NCI-H69 (cell line): ENCODE measurements at places on chromosomes 2 and 18.

- no peak for DNase-seq
Measured at GRCh38 chr2:49186050-49186648, 31.8 kb upstream of the FSHR start.

DNA sequence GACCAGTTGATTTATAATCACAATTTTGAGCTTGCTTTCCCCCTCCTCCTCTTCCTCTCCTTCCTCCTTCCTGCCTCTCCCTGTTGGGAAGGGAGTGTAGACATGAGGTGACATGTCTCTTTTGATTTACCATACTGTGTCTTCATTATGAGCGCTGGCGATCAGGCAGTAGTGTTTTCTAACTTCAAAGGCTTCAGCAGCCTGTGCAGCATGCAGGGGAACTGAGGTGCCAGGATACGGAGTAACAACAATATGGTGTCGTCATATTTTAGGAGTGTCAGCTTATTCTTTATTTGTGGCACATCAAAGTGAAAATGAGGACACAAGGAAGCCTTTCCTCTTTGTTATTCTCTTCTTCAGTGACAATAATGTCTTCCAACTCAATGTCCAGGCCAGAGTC, 864.2 kb downstream of the SLC4A3 start:
- peak; percentile 5 for DNase-seq

DNA sequence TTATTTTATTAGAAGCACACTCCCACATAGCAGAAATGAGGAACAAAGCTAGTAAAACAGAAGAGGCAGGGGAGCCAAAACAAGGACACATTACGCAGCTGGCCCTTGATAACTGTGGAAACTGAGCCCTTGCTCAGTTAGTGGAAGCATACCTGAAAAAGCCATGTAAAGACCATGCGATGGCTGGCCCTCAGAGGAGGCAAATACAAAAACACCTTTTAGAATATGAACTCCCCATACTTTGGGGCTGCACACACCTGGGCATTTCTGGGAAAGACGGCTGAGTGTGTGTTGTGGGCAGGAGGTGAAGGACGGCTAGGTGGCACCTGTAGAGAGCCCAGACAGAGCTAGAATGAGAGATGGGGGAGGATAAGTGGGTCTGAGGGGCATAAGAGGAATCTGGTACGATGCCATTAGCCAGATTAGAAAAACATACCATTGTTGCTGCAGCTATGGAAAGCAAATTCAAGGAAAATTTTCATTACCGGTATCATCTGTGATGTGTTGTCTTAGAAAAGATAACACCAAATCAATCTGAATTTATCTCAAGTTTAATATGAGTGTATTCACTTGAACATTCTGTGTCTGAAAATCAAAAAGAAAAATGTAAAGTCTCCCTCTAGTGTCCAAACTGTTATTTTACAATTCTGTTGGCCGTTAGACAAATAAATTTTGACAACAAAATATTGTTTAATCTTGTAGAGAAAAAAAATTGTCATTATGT, 45.2 kb upstream of the SULT1C3 start:
- DNase-seq: no peak

- peak; percentile 13 for DNase-seq
Measured at GRCh38 chr2:177262092-177262491, 2.4 kb downstream of the NFE2L2 start.

DNA sequence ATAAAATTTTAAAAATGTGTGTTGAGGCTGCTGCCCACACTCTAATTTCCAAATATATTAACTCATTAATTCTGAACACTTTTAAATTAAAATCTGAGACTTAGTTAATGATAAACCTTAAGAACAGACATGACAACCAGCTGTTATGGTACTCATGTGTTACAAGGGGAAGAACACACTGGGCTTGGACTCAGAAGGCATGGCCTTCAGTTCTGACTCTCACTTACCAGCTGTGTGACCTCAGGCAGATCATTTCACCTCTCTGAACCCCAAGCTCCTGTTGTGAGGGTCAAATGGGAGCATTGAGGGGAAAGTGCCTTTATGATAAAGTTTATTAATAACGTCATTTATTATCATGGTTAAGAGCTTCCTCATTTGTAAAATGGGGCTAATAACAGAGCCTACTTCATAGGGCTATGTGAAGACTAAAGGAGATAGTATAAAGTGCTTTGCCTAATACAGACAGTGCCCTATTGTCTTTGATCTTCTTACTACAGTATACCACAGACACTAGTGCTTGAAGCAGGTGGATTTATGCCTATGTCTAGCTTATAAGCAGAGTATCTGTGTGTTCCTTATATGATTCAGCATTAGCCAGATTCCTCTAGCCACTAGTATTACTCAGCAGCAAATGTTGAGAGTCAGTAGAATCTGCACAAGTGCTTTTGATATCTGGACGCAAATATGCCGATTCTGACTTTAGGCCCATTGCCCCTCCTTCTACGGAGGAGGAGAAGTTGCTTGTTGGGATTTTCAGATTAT, 99.6 kb downstream of the SGPP2 start:
- DNase-seq: no peak

DNA sequence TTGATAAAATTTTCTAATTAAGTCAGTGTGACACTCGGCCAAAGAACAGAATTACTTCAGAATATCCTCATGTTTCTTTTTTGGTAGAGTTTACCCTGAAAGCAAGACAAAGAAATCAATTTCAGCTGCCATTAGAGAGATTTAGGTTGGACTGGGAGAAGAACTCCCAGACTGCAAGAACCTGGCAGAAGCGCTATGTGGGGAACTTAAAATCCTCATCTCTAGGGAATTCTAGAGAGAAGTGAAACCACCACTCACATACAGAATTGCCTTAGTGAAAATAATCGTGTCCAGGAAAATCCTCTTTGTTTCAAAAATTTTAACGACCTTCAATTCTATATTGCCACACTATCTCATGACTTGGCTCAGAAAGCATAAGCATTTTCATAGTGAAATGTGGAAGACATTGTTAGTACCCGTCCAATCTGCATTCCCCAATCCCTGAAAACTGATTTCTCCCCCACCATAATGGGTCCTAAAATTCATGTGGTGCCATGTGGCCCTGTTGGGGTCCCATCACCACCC, 297.3 kb upstream of the MEIS1 start:
- DNase-seq: no peak

GRCh38 chr2:72138921-72139381, 8.7 kb downstream of the CYP26B1 start:
- no peak for DNase-seq

GRCh38 chr2:46722142-46722541, 193.5 kb downstream of the MCFD2 start:
- DNase-seq: peak; percentile 15

GRCh38 chr2:130755256-130756052, at the start of gene AMER3:
TSS of gene AMER3 (plus strand) at chr2:130755540. CDS start at chr2:130762073, 6,533 bp downstream.
- DNase-seq: peak; percentile 72

GRCh38 chr2:103402944-103403343, 641.1 kb downstream of the TMEM182 start:
- DNase-seq: no peak

DNA sequence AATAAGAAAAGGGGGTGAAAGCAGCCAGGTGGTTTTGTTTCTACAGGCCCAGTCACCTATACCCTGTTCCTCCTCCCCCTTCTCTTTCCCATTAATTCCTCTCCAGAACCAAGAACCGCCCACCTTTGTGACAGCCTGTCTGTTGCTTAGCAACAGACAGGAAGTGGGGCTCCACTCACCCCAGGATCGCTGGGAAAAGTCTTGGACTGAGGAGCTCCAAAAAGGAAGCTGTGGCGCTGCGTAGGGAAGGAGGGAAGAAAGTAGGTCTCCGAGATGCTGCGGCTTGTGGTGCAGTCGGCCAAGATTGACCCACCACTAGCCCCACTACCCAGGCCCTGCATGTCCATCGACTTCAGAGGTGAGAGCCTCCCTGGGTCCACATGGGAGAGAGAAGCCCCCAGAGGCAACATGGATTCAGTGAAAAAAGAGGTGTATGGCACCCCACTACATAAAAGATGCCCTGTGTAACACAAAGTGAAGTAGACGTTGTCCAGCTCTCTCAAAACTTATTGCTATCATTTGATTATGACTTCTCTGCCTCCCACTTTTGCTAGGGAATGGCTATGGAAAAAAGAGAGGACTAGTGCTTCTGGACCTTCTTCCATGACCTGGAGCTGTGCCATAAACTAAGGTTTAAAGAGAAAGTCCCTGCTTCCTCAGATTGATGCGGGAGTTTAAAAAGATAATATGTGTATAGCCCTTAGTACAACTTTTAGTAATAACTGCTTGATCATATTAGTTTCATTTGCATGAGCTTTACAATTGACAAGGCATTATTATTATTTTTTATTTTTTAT, at the start of gene FER1L5:
FER1L5 (plus strand) TSS at position 201 of the 797 bp plus-strand sequence; CDS start at position 274, 73 bp downstream.
- peak; percentile 87 for DNase-seq

- DNase-seq: no peak
Measured at GRCh38 chr2:19336781-19337180, 21.6 kb downstream of the OSR1 start.

GRCh38 chr2:54909001-54909400, 141.2 kb downstream of the RTN4 start:
- no peak for DNase-seq

- DNase-seq: no peak
Measured at GRCh38 chr2:219856602-219857001, 229.2 kb downstream of the SLC4A3 start.

DNA sequence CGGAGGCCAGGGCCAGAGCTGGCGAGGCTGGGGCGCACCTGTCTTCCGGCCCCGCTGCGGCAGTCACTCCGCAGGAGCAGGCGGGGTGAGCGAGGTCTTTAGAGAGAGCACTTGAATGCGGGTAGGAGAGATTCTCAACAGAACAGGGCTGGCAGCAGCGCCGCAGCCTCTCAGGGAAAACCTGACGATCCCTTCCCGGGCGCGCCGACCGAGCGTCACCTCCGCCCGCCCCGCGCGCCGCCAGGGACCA, 526 bp downstream of the PRKRA start:
- no peak for DNase-seq

GRCh38 chr2:37011130-37011529, 44.8 kb upstream of the STRN start:
- no peak for DNase-seq

GRCh38 chr18:48832938-48833700, 117.6 kb downstream of the SMAD7 start:
- DNase-seq: peak; percentile 98

DNA sequence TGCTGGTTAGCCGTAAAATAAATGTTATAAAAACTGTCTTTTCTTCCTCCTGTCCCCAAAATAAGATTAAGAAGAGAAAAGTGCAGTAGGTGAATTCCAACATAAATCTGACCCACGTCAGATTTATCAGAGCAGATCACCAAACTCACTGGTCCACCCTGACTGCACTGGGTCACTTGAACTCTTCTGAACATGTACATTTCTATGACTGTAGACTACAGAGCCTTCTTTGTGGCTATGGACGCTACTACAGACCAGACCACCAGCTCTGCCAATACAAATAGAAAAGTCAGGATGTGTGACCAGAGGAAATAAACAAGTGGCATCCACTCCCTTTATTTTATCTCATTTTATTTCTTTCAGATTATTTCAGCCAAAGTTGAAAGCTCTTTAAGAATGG, 11.6 kb downstream of the DSG2 start:
- DNase-seq: no peak

- DNase-seq: no peak
Measured at GRCh38 chr2:147017951-147018645, 826.7 kb upstream of the ACVR2A start.

GRCh38 chr2:3598197-3598910, 3.4 kb downstream of the COLEC11 start:
- DNase-seq: peak; percentile 28

DNA sequence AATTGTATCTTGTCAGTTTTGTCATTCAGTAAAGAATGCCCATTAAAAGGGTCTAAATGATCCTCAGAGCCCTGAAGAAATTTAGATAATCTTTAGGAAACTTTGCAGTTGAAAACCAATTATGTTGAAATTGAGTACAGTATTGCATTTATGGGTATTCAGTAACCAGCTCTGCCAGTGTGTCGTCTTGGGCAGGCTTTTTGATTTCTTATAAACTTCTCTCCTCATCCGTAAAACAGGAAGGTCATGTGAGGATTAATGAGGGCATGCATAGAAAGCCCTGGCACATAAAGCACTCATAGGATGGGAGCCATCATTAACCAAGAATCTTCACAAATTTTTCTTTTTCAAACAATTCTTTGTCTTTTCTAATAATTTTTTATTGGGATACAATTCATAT, 14.8 kb downstream of the PNO1 start:
- DNase-seq: no peak

DNA sequence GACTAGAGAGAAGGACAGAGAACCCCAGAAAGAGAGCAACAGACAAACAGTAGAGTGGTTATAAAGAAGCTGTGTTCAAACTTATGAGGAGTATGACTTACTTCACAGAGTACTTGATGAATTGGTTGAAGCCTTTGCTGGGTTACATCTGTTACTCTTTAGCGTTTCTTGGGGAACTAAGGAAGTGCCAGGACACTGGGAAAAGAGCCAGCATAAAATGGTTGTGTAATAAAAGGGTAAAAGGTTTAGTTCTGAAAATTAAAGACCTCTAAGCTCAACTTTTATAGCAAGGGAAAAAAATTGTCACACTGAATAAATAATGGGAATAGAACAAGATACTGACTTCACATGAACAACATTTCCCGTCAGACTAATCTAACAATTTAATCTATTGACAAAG, 17.0 kb upstream of the STAT4 start:
- DNase-seq: no peak

- DNase-seq: no peak
Measured at GRCh38 chr2:203687165-203687564, 19.3 kb upstream of the CD28 start.

GRCh38 chr2:58045580-58046334, 849 bp upstream of the VRK2 start:
- peak; percentile 37 for DNase-seq

DNA sequence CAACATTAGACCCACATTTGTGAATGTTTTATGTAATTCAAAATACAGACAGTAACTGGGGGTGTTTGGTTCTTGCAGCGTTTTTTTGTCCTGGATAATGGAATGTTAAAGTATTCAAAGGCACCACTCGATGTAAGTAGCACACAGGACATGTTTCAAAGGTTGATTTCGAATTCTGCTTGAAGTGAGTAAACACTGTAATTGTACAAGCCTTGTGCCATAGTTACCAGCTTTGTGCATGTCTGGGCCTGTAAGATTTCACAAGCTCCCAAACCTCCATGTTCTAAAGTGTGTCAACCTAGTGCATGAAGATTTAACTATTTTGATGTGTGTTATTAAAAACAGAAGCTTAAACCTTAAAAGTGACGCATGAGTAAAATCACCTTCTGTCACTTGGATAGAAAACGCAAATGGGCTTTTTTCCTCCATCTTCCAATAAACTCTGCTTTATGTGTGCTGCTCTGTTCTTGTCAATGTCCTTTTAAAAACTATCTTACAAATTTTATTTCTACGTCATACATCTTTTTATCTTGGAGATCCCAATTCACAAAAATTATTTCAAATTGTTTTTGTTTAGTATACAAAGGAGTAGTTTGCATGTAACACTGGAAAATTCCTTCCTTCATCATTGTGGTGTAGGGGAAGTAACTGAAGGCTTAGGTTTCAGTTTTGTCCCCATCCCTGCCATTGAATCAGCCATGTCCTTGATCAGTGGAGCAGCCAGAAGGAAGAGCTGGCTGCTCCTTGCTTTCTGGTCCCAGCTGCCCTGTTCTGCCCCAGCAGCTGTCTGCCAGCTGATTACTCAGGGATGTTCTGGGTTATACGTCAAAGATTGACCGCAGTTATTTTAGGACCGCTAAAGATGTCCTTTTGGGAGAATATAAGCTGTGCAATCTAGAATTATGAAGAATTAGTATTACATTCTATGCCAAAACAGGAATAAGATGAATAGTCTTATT, 119.2 kb downstream of the PRKRA start:
- peak; percentile 50 for DNase-seq

GRCh38 chr2:161173541-161174194, 13.4 kb downstream of the TANK start:
- no peak for DNase-seq
